ENCODE measurements at places on chromosomes 16 and 17. TPM values are rescaled to one million over a fixed set of nuclear protein-coding genes. Genes with fewer than 3 reads are reported as not detected.
A peak's percentile ranks its signal among the peaks of the same experiment; 100 is the strongest.

GRCh38 chr16:57690782-57691471, 3.7 kb upstream of the DRC7 start:
- DNase-seq = no peak

The TPSG1 gene
- total RNA-seq = not detected

GRCh38 chr16:15701975-15702970, 52.2 kb downstream of the NDE1 start:
- peak; percentile 14 for DNase-seq

DNA sequence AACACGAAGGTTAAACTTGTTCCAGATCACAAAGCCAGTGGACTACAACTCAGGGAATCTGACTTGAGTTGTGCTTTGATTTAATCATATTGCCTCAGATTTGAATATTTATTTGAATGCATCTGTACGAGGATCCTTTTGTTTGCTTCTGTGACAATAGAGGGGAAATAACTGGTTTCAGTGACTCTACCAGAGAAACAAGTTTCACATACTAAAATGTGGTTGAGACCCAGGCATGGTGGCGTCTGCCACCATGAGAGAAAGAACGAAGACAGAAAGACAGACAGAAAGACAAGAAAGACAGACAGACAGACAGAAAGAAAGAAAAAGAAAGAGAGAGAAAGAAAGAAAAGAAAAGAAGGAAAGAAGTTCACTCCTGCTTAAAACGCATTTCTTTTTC, 24.0 kb downstream of the YWHAE start:
- DNase-seq = no peak

The TBC1D3L gene
- total RNA-seq = not detected

- peak; percentile 90 for DNase-seq
Observed at GRCh38 chr17:81576621-81577277, 24.6 kb upstream of the FAAP100 start.

GRCh38 chr17:55706808-55707773, 15.6 kb downstream of the TMEM100 start:
- no peak for DNase-seq

DNA sequence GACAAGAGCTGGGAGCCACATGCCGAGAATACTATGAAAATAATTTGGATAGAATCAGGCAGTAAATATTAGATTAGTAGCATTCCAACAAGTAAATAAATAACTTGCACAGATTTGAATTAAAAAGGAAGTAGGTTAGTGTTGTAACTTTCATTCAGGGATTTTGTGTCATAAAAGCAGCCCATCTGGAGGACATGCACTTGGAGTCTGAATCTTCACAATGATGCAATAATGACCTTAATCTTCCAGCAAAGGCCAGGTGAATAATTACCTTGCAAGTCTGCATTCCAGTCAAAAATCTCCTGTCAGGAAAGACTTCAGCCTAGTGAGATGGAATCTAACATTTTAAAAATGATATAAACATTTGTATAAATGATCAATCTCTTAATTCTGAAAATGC, 518.1 kb downstream of the KCNJ2 start:
- no peak for DNase-seq

The TP53TG3F gene
- not detected for total RNA-seq

- peak; percentile 74 for DNase-seq
Observed at GRCh38 chr17:4229627-4230541, 33.9 kb downstream of the ANKFY1 start.

The TNK1 gene
- total RNA-seq = not detected

GRCh38 chr17:79207960-79208359, 133.3 kb downstream of the ENGASE start:
- no peak for DNase-seq

DNA sequence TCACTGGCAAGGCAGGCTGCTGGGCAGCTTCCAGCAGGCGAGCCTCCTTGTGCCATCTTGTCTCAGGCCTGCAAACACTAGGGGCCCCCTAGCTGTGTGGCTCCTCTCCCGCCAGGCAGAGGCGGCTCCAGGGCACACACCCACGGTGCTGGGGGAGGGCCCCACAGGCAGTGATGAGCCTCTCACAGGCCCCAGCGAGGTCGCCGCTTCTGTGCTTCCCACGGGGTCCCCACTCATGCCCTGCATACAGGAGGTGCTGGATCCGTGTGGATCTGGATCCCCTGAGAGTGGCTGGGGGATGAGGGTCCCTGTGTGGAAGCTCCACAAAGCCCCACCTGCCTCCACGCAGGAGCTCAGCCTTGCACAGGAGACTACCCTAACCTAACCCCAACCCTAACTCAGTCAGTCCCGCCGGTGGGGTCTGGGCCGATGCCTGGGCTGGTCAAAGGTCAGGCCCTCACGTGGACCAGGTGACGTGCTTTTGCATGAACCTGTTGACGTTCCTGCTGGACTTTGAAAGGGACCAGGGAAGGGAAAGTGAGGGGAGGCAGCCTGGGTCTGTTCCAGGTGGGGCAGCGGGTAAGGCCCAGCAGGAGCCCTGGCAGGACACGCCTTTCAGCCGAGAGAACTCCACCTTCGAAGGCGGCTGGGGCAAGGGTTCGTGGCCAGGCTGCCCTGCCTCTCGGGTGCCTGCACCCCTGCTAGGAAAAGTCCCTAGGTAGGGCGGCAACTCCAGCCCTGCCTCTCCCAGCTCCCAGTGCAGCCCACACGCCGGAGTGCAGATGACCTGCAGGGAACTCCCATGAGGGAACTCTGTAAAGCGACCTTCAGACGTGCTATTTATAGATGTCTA, 5.2 kb downstream of the SECTM1 start:
- DNase-seq = no peak

The NUP85 gene
- total RNA-seq = 75.1 TPM

The RNF43 gene
- total RNA-seq = 0.08 TPM

DNA sequence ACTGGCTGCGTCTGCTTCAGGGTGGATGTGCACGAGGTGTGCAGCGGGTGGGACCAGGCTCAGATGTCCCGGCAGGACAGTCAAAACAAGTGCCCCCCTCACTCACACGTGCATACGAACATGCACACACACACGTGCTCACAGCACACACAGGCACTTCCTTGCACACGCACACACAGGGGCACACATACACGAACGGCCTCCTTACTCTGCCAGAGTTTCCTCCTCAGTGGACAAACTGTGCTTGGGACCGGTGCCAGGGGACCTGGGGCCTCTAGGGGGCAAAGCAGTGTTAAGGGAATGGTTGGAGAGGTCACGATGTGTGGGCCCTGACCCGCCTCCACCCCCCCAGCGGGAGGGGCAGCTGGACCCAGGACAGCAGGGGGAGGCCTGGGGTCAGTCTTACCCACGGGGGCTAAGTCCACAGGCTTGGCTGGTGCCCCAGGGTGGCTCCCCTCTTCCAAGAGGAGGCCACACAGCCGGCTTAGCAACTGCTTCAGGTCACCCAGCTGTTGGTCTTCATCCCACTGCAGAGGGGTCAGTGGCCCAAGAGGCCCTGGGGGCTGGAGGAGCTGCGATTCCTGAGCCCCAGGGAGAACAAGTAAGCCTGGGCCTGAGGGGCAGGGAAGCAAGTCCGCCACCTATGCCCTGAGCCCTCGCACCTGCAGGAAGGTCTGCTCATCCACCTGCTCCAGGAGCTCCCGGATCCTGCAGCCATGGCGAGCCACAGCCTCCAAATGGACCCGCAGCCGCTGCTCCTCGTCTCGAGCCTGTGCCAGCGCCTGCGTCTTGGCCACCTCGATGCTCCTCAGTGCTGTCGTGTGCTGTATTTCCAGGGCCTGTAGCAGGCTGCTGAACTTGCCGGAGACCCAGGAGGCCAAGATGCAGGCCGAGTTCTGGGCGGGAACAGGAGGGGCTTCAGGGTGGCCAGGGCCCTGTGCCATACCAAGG, 4.9 kb downstream of the TRIM65 start:
- no peak for DNase-seq

The ACE gene
- not detected for total RNA-seq

DNA sequence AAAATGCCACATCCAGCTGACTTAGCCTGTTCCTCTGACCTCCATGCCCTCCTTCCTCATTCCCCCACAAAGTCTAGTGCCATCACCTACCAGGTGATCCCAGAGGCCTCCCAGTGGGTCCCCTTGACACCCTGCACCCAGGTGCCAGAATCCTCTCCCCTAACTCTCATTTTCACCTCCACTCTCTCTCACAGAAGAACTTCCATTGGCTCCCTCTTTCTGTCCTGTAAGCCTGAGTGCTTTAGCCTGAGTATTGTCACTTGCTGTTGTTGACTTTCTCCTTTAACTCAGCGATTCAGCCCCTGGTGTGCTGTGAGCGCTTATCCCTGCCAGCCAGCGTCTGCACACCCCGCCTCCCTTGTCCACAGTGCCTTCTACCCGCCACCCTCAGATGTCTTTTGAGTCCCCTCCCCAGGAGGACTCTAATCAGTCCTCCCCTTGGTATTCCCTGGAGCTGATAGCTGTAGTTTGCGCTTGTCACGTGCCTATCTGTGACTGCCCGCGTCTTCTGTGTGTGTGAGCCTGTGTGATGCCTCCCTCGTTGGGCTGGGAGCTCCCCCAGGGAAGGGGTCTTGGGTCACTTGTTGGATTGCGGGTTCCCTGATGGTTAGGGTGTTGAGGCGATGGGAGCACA, 31.9 kb downstream of the ARHGAP23 start:
- no peak for DNase-seq

DNA sequence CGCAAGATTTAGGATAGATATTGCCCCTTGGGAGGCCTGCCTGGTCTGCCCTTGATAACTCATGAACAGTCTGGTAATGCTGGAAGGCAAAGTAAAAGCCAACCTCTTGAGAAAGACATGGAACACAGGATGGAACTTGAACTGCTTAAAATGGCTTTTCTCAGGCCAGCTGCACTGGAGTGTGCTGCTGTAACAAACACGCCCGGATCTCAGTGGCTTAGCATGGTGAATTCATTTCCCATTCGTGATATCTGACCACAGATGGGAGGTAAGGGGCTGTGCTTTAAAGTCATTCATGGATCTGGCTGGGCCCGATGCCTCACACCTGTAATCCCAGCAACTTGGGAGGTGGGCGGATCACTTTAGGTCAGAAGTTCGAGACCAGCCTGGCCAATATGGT, 113.2 kb downstream of the WWOX start:
- DNase-seq = no peak

DNA sequence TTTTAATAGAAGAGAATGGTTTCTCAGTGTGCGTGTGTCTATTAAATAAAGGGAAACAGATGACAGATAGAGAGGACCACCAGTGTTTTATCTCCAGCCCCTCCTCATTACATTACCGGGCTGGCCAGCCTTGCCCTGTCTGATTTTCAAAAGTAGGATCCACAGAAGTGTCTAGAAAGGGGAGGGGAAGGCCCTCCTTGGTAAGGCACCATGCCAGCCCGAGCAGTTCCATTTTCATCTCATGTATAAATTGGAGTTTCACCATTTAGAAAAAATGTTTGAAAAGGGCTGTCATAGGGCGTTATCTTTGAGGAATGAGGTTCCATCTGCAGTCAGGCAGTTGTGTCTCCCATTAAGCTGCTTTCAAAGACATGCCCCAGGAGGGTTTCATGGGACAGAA, 96.7 kb downstream of the SOCS1 start:
- no peak for DNase-seq

- no peak for DNase-seq
Observed at GRCh38 chr16:74501484-74502478, 80.5 kb upstream of the CLEC18B start.
